ENCODE measurements at places on chromosomes 3 and 15.

GRCh38 chr3:49718858-49719213 is 648 bp downstream of the AMIGO3 start:
- peaks cover 34% of the 10 kb centered on the region for H3K4me1 ChIP-seq
- no peak for DNase-seq
- H3K27ac ChIP-seq, result peak overlapping the region; percentile 86
- peaks cover 25% of the 10 kb centered on the region for H3K36me3 ChIP-seq
- peak overlapping the region; percentile 84 for H3K4me3 ChIP-seq

- no peak overlapping the region for H3K4me3 ChIP-seq
- no peak for DNase-seq
- H3K36me3 ChIP-seq, result no peaks in the 10 kb centered on the region
- no peaks in the 10 kb centered on the region for H3K27me3 ChIP-seq
- H3K27ac ChIP-seq, result no peak overlapping the region
Observed at GRCh38 chr3:46120983-46121382, 87.1 kb downstream of the CCR1 start.

DNA sequence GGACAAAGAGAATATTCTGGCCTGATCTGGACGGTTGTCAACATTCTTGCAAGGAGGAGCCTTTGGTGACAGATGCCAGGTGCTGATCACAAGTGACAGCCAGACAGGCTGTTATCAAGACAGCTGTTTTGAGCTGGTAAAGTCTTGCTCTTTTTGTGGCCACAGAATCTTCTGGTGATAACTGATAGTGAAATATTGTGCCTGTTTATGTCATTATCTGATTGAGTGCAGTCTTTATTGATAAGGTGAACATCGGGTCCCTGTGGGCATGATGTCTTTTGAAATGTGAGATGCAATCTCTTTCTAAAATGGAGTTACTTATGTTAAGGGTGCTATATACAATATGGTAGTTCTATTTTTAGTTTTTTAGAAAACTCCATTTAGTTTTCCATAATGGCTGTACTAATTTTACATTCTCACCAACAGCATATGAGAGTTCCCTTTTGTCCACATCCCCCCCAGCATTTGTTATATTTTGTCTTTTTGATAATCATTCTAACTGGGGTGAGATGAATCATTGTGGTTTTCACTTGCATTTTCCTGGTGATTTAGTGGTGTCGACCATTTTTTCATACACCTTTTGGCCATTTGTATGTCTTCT is 10.7 kb downstream of the CEP63 start:
- peaks cover 66% of the 10 kb centered on the region for H3K4me1 ChIP-seq
- H3K27me3 ChIP-seq, result no peaks in the 10 kb centered on the region
- DNase-seq, result no peak
- H3K4me3 ChIP-seq, result no peak overlapping the region
- H3K36me3 ChIP-seq, result peaks cover 13% of the 10 kb centered on the region

GRCh38 chr3:195224156-195224979 is 46.6 kb downstream of the XXYLT1 start:
- peaks cover 23% of the 10 kb centered on the region for H3K4me1 ChIP-seq
- no peaks in the 10 kb centered on the region for H3K36me3 ChIP-seq
- H3K27me3 ChIP-seq, result no peaks in the 10 kb centered on the region

DNA sequence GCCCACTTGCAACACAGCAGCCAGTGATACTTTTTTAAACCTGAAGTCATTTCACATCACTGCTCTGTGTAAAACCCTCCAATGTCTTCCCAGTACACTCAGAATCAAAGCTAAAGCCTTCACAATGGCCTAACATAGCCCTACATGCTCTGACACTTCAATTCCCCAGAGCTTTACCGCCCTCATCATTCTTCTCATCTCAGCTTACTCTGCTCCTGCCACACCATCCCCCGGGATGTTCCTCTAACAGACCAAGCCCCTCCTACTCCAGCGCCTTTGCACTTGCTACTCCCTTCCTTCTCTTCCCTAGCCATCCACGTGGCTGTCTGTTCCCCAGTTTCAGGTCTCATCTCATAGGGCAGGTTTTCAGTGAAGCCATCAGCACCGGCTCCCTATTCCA is 194.0 kb downstream of the SSR3 start:
- H3K27me3 ChIP-seq, result peaks cover 49% of the 10 kb centered on the region
- H3K4me1 ChIP-seq, result no peaks in the 10 kb centered on the region
- peaks cover 2% of the 10 kb centered on the region for H3K36me3 ChIP-seq
- no peak overlapping the region for H3K27ac ChIP-seq
- no peak for DNase-seq

DNA sequence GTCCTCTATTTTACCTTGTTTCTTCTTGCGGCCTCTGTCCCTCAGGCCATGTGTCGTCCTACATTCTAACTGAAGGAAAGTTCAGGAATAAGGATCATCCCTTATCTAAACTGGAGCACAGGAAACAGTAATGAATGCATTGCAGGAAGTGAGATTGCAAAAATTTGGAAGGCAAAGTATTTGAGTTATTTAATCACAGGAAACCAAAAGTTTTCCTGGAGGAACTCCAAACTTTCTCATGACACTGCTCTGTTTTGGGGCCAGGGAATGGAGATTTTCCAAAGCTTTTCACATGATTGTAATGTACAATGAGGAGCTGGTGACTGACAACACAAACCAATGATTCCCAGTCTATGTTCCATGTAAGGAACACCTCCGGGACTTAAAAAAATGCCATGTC is 57.8 kb upstream of the PLSCR4 start:
- no peaks in the 10 kb centered on the region for H3K27me3 ChIP-seq
- no peaks in the 10 kb centered on the region for H3K4me1 ChIP-seq
- no peak overlapping the region for H3K4me3 ChIP-seq
- no peak for DNase-seq
- H3K36me3 ChIP-seq, result no peaks in the 10 kb centered on the region
- H3K27ac ChIP-seq, result no peak overlapping the region

DNA sequence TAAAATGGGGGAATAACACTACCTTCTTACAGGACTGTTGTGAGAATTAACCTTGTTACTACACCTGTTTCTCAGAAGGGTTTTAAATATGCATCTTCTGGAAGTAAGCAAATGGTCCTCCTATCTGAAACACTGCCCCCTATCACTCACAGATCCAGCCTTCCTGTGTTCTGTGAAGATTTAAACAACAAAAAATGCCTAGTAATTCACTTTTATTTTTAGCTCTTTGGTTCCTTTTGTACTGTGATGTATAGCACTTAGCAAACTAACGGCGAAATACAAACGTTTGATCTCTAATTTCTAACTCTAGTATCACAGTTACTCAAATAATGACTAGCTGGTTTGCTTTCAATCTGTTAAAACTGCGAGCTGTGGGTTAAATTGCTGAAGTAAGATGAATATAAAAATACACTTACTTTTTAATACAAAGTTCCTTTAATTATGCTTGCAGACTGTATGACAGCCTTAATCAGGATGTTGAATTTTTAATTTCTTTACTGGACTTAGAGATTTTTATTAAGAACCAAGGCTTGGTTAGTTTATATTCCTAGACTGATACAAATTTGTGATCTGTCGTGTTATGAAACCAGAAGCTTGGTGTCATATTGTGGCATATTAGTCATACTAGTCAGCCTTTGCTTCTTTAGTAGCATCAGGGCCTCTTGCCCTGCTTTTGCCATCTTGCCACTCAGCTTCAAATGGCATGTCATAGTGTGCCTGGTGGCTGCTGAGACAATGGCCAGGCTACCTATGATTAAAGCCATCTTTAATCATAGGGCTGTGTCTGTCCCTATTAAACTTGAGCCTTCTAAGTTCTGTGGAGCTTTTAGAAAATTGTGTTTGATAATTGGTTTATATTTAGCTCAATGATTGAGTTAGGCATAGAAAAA is 9.2 kb downstream of the EIF3J start:
- no peaks in the 10 kb centered on the region for H3K27me3 ChIP-seq
- peak overlapping the region; percentile 14 for H3K4me3 ChIP-seq
- H3K4me1 ChIP-seq, result peaks cover 60% of the 10 kb centered on the region
- DNase-seq, result no peak
- H3K27ac ChIP-seq, result peak overlapping the region; percentile 49

DNA sequence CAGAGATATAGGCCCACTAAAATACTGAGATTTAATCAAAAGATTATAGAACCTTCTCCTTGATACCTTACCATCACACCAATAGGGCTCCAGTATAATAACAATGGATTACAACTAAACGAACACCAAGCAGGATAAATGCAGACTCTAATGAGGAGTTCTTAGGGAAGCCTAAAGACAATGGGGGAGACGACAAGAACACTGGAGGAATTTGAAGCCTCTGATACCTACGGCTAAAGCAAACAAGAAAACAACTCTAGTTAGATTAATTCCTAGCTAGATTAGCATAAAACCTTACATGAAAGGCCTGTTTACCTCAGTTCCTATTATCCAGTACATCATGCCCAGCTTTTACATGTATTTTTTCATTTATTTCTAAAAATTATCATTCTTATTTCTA is 35.1 kb downstream of the NGLY1 start:
- peaks cover 46% of the 10 kb centered on the region for H3K36me3 ChIP-seq
- no peak overlapping the region for H3K4me3 ChIP-seq
- H3K27me3 ChIP-seq, result no peaks in the 10 kb centered on the region
- peaks cover 31% of the 10 kb centered on the region for H3K4me1 ChIP-seq

- DNase-seq, result no peak
- no peaks in the 10 kb centered on the region for H3K4me1 ChIP-seq
- no peaks in the 10 kb centered on the region for H3K36me3 ChIP-seq
- no peak overlapping the region for H3K4me3 ChIP-seq
- H3K27me3 ChIP-seq, result no peaks in the 10 kb centered on the region
- H3K27ac ChIP-seq, result no peak overlapping the region
Observed at GRCh38 chr3:78967061-78967460, 800.7 kb downstream of the ROBO1 start.

GRCh38 chr3:9000041-9000440 is 36.8 kb upstream of the RAD18 start:
- H3K36me3 ChIP-seq, result no peaks in the 10 kb centered on the region
- DNase-seq, result no peak
- no peaks in the 10 kb centered on the region for H3K4me1 ChIP-seq
- H3K27ac ChIP-seq, result no peak overlapping the region
- H3K27me3 ChIP-seq, result peaks cover 20% of the 10 kb centered on the region
- no peak overlapping the region for H3K4me3 ChIP-seq

DNA sequence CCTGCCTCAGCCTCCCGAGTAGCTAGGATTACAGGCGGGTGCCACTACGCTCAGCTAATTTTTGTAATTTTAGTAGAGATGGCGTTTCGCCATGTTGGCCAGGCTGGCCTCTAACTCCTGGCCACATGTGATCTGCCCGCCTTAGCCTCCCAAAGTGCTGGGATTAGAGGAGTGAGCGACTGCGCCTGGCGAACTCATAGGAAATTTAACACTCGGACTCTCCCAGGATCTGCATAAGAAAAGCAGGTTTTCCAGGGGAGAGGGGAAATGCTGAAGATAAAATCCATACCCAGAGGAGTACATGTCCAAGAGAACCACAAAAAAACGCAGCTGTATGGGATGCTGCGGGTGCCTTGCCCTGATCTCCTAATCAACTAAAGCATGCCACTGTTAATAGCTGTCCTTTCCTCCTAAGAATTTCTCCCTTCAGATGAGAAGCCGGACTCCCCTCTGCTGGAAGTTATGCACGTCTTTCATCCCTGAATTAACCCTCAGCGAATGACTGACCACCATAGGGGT is 25.3 kb upstream of the TGFBR2 start:
- no peaks in the 10 kb centered on the region for H3K27me3 ChIP-seq
- H3K4me1 ChIP-seq, result peaks cover 8% of the 10 kb centered on the region
- H3K36me3 ChIP-seq, result no peaks in the 10 kb centered on the region

DNA sequence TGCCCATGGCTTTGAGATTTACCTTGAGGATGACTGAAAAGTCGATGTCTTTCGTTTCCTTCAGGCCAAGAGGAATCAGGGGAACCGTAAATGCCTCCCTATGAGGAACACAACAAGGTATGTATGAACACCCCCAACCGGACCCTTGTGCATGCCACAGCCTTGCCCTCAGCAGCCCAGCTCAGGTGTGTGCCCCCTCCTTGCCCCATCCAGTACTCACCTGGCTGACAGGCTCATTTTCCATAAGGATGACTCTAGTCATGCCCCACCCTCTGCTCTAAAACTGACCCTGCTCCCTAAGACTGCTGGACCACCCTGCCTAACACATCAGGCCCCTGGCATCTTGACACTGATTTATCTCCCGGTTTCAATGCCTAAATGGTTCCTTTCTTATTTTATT is 270.0 kb downstream of the GOLGA6L6 start:
- no peaks in the 10 kb centered on the region for H3K36me3 ChIP-seq
- DNase-seq, result no peak
- H3K27me3 ChIP-seq, result no peaks in the 10 kb centered on the region
- no peak overlapping the region for H3K4me3 ChIP-seq
- no peaks in the 10 kb centered on the region for H3K4me1 ChIP-seq

GRCh38 chr3:55487381-55488241 is 505 bp upstream of the WNT5A start:
- DNase-seq, result no peak
- peak overlapping the region; percentile 11 for H3K4me3 ChIP-seq
- H3K4me1 ChIP-seq, result peaks cover 5% of the 10 kb centered on the region
- no peaks in the 10 kb centered on the region for H3K36me3 ChIP-seq

- no peaks in the 10 kb centered on the region for H3K27me3 ChIP-seq
- no peaks in the 10 kb centered on the region for H3K36me3 ChIP-seq
- no peak overlapping the region for H3K4me3 ChIP-seq
- DNase-seq, result no peak
- peaks cover 45% of the 10 kb centered on the region for H3K4me1 ChIP-seq
- H3K27ac ChIP-seq, result no peak overlapping the region
Observed at GRCh38 chr15:65824031-65824743, 32.1 kb upstream of the DENND4A start.

DNA sequence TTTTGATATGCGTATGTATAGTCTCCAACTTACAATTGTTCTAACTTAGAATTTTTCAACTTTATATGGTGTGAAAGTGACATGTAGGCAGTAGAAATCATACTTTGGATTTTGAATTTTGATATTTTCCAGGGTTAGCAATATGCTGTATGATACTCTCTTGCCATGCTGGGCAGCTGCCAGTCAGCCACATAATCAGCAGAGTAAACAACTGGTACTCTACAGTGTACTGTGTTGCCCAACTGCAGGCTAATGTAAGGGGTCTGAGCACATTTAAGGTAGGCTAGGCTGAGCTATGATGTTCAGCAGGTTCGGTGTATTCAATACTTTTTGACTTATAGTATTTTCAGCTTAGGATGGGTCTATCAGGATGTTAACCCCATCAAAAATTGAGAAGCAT is 52.0 kb upstream of the RYK start:
- no peak overlapping the region for H3K27ac ChIP-seq
- no peak for DNase-seq
- peaks cover 38% of the 10 kb centered on the region for H3K27me3 ChIP-seq
- H3K4me1 ChIP-seq, result no peaks in the 10 kb centered on the region
- no peaks in the 10 kb centered on the region for H3K36me3 ChIP-seq

DNA sequence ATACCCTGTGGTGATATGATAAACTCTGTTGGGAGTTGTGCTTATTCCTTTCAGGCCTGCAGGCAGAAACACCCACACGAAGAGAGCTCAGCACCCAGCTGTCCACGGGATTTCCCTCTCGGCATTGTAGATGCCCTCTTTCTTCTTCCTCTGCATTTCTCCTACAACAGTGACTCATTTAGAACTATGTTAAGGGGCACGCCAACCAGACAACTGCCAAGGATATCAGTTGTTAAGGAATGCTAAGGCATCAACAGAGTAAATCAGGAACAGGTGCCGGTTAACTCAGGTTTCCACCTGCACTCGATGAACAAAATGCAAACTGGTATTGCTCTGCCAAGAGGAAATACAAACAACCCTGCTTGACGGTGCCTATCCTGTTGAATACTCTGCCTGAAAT is 270.0 kb upstream of the PEX5L start:
- no peaks in the 10 kb centered on the region for H3K27me3 ChIP-seq
- DNase-seq, result no peak
- no peak overlapping the region for H3K27ac ChIP-seq
- H3K4me1 ChIP-seq, result no peaks in the 10 kb centered on the region

All from central memory CD8-positive, alpha-beta T cell (primary cell).